ENCODE measurements at places on chromosomes 7 and 10.

GRCh38 chr10:116952729-116953128, 52.3 kb downstream of the SHTN1 start:
- DNase-seq, result no peak

DNA sequence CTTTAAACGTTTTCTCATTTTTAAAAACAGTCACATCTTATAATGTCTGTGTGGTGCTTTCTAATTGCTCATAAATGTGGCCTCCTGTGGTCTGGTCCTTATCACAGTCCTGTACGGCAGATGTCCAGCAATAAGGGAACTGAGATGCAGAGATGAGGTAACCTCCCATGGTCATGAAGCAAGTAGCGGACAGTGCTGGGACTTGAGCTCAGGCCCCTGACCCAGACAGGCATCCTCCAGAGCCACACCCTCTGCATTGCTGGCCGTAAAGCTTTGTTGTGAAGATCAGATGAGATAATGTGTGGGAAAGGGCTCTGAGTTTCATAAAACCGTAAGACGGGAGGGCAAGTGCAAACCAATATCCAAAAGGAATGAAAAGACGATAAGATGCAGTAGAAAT, 48.2 kb downstream of the DYNC2I1 start:
- DNase-seq, result no peak

DNA sequence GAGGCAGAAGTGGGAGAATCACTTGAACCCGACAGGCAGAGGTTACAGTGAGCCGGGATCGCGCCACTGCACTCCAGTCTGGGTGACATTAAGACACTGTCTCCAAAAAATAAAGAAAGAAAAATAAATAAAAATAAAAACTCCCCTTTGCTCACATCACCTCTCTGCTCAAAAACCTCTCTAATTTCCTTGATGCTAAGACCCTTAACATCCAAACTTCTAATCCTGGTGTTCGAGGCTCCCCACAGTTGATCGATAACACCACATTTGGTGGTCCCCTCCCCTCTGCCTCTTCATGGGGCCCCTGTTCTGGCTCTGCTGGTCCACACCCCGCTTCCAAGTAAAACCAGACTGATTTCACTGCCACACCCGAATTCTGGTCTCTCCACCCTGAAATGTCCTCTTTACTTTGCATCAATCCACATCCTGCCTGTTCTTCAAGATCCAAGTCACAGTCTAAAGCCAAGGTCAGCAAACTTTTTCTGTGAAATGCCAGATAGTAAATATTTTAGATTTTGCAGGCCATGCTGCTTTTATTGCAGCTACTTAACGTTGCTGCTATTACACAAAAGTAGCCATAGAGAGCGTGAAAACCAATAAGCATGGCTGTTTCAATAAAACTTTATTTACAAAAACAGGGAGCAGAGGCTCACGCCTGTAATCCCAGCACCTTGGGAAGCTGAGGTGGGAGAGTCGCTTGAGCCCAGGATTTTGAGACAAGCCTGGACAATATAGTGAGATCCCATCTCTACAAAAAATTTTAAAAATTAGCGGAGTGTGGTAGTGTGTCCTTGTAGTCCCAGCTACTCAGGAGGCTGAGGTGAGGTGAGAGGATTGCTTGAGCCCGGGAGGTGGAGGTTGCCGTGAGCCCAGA, 11.8 kb downstream of the MOSPD3 start:
- no peak for DNase-seq

DNA sequence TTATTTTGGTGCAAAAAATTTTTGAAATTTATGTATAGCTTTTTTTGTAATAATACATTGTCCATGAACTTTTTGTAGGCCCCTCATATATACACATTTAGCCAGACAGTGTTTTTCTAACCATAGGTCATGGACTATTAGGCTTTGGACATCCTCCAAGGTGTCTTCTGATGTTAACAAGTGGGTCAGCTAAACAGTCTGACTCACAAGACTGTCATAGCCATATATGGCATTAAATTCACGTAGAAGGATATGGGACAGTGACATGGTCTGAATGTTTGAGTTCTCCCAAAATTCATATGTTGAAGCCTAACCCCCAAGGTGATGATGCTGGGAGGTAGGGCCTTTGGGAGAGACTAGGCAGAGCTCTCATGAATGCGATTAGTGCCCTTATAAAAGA, 14.0 kb upstream of the NUB1 start:
- no peak for DNase-seq

DNA sequence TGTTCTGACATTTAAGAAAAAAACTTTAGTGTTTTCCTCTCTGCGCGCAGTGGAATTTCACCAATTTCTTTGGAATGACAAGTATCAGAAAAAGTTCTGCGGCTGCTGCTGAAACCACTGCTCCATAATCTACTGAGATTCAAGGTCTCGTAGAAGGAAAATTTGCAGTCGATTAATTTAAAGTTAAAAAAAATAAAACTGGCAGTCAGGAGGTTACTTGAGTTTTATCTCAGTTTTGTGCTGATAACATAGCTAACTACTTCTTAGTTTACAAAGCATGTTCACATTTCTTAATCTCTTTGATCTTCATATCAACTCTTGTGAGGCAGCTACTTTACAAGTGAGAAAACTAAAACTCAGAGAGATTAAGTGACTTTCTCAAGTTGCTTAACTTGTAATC, 18.2 kb upstream of the CALD1 start:
- DNase-seq, result no peak

GRCh38 chr7:14988941-14989340, 86.4 kb upstream of the DGKB start:
- no peak for DNase-seq

DNA sequence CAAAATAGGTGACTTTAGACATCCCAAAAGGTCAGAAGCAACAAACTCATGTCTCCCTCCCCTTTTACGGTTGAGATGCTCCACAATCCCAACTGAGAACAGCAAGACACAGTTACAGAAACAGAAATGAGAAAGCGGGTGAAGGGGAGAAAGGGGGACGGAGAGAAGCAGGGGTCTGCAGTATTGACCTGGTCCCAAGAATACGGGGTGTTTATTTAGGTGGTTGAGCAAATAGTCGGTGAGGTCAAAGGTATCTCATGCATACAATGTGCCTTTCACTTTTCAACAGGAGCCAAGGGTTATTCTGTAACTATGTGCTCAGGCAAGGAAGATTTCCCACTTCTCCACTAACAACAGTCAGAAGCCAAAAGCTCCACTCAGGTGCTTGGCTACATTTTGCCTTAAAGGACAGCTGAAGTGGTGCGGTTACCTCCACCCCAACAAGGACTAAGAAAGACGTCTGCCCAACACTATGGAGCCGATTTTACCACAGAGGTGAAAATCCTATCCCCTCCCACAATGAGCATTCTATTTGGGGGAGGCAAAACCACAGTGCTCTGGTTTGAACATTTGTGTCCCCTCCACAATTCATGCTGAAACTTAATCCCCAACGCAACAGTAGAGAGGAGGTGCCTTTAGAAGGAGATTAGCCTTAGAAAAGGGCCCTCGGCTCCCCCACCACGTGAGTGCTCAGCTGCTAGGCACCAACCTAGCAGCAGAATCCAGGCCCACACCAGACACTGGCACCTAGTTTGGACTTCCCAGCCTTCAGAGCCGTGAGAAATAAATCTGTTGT, 77.9 kb downstream of the PARD3 start:
- DNase-seq, result no peak

DNA sequence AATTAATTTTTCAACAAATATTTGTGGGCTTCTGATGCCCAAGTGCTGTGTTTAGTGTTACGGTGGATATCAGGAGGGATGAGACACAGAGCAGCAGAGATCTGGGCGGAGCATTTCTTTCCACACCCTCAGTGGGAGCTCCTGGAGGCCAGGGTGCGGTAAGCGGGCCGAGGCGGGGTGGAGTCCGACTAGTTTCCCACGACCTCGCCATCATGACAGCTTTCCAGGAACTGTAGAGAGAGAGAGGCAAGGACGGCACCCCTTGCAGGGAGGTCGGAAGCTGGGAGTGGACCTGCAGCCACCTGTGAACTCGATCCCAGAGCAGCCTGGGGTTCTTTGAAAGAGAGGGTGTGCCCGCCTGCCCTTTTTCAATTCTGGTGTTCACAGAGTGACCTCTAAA, 128.2 kb downstream of the ACTR3B start:
- DNase-seq, result no peak

- no peak for DNase-seq
These were observed 154.6 kb downstream of the GALNT11 start for GRCh38 chr7:152180048-152180447.

- DNase-seq, result no peak
These were observed 2.6 kb downstream of the PPIF start for GRCh38 chr10:79349766-79350406.

DNA sequence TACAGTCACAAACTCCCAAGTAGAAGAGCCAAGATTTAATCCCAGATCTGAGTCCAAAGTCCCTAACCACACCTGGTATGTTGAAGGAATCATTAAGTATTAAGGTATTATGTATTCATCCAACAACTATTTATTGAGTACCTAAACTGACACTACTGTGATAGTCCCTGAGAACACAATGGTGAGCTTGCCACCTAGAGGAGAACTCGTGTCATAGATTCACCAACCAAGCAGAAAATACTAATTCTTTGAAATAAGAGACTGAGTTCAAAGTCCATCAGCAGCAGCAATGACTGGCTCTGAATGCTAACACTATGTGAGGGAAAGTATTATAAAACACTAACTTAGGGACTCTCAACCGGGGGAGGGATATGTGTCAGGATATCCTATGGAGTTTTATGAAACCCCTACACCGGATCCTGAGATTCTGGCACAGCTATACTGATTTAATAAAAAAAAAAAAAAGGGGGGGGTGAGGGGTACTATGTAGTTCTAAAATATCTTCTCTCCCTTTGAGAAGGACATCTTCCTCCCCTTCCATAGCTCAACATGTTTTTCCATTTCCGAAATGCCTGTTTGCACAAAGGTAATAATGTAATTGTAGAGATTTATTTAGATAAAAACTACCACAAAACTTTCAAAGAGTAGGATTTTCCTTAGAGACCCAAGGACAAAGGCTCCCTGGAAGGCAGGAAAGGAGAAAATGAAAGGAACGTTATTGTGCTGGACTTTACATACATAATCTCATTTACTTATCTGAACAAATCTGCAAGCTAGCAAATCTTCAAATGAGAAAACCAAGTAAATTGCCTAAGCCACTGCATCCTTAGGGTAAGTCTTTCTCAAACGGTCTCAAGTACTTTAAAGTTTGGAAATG, 1.6 kb downstream of the NCOA4 start:
- no peak for DNase-seq

DNA sequence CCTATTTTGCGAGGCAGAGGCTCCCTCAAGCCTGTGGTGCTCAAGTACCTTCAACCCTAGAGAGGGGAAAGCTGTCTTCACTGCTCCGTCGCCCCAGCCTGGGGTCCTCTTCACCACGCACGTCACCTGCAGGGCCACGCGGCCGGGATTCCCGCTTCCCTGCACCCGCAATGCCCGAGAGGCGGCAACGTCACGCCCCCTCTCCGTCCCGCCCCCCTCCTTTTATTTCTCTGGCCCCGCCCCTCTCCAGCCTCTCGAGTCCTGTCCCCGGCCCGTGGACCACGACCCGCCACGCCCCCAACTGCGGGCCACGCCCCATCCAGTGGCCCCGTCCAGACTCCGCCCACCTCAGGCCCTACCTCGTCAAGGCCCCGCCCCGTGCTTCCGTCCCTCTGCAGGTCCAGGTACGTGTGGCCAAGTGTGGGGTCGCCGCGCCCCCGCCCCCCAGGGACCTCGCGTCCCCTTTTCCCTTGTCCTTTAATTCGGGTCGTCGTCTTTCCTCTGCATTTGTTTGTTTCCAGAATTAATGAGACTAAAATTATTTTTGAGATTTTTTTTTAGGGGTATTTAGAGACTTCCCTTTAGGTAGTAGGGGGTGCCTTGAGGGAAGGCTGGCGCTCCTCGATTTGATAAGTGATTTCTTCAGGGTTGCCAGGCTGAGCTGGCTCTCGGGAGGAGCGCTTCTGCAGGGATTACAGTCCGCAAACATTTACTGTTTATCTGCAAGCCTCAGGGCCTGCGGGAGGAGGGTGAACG, 69.8 kb upstream of the BAIAP2L1 start:
- no peak for DNase-seq

DNA sequence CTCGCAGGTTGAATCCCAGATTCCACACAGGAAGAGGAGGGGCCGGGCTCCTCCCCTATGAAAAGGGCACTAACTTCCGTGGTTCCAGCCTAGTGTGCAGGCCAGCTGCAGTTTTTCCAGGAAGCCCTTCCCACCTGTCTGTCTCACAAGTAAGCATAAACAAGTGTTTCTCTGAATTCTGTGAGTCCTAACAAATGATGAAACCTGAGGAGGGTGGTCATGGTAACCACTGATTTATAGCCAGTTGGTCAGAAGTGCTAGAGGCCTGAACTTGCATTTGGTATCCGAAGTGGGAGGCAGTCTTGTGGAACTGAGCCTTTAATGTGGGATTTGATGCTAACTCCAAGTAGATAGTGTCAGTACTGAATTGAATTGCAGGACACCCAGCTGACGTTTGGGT, 54.7 kb upstream of the STEAP4 start:
- DNase-seq, result no peak
